Forelimb muscle (tissue), 1 donor: ENCODE measurements at places on chromosomes 16 and 17.

- DNase-seq: no peak
These were observed 29.0 kb upstream of the CLEC18B start for GRCh38 chr16:74450236-74450635.

DNA sequence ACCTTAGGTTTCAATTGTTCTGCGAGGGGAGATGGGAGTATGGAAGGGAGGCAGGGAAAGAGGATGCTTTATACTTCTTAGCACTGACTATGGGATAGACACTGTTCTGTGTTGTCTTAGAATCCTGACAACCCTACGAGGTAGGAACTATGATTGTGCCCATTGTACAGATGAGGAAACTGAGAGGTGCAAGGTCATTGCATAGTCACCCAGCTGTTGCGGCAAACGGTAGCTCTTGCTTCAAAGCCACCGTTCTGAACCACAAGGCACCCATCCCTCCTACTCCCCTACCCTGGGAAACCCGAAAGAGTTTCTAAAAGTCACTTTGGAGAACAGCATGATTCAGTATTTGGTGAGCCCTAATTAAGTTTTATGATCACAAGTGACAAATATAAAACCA lies 7.5 kb downstream of the CCDC40 start:
- no peak for DNase-seq

- DNase-seq: no peak
These were observed 231.3 kb downstream of the HAPSTR1 start for GRCh38 chr16:9322769-9323168.

- DNase-seq: no peak
These were observed 540.3 kb downstream of the KCNJ2 start for GRCh38 chr17:70709596-70709995.

- DNase-seq: no peak
These were observed 8.2 kb upstream of the ATP2C2 start for GRCh38 chr16:84360170-84360569.

- DNase-seq: no peak
These were observed 8.5 kb downstream of the KRTAP9-7 start for GRCh38 chr17:41284043-41284442.

- DNase-seq: no peak
These were observed 9.9 kb downstream of the BMERB1 start for GRCh38 chr16:15444264-15444663.

DNA sequence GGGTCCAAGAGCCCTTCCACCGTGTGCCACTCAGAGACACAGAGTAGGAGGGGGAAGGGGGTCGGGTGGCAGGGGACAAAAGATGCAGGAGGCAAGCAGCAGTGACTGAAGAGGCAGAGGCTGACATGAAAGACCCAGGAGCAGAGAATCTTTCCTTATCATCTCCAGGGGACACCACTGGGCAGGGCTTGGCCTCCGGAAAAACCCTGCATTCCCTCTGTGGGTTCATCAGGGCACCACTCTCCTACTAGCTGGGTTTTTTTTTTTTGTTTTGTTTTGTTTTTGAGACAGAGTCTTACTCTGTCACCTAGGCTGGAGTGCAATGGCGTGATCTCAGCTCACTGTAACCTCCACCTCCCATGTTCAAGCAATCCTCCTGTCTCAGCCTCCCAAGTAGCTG lies 2.1 kb upstream of the STX4 start:
- no peak for DNase-seq
